ENCODE measurements at places on chromosomes 7 and 10. TPM values are rescaled to one million over a fixed set of nuclear protein-coding genes. Genes with fewer than 3 reads are reported as not detected.

- H3K4me3 ChIP-seq = peak overlapping the region; percentile 100
- H3K27me3 ChIP-seq = no peaks in the 10 kb centered on the region
- peaks cover 68% of the 10 kb centered on the region for H3K4me1 ChIP-seq
- H3K36me3 ChIP-seq = peaks cover 78% of the 10 kb centered on the region
Measured at GRCh38 chr7:142797391-142798377, 26.9 kb downstream of the PRSS2 start.

Gene CPVL
- not detected for total RNA-seq

GRCh38 chr7:5248201-5248885, 34.4 kb upstream of the SLC29A4 start:
- no peak for DNase-seq
- no peaks in the 10 kb centered on the region for H3K36me3 ChIP-seq
- H3K4me3 ChIP-seq = no peak overlapping the region
- H3K27me3 ChIP-seq = no peaks in the 10 kb centered on the region
- no peaks in the 10 kb centered on the region for H3K4me1 ChIP-seq

DNA sequence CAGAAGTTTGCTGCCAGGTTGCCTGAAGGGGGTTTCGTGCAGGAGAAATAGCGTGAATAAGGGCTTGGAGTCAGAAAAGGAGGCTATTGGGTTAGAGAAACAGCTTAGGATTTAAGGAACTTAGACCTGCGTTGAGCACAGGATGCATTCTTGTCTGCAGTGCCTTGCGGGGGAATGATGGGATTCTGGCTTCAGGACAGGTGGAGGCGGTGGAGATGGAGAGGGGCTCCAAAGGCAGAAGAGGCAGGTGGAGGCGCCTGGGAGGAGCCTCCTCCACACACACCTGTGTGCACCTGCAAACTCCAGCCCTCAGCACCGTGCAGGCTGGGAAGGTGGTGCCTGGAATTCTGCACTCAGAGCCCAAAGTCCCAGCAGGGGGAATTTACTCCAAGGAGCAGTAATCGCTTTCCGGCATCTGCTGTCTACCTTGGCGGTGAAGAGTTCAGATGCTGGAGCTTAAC, 1.8 kb downstream of the CLIP2 start:
- peaks cover 28% of the 10 kb centered on the region for H3K27me3 ChIP-seq
- DNase-seq = no peak
- H3K36me3 ChIP-seq = no peaks in the 10 kb centered on the region
- H3K4me1 ChIP-seq = peaks cover 21% of the 10 kb centered on the region
- no peak overlapping the region for H3K27ac ChIP-seq
- peak overlapping the region; percentile 1 for H3K4me3 ChIP-seq

Gene SLC18A2
- total RNA-seq = not detected

- H3K4me1 ChIP-seq = peaks cover 28% of the 10 kb centered on the region
- no peaks in the 10 kb centered on the region for H3K27me3 ChIP-seq
- peak overlapping the region; percentile 55 for H3K27ac ChIP-seq
- H3K4me3 ChIP-seq = no peak overlapping the region
- H3K36me3 ChIP-seq = peaks cover 13% of the 10 kb centered on the region
- DNase-seq = peak; percentile 29
Measured at GRCh38 chr7:24877790-24878311, 102.1 kb downstream of the OSBPL3 start.

GRCh38 chr10:68561865-68562649, 1.9 kb downstream of the TET1 start:
- peaks cover 30% of the 10 kb centered on the region for H3K4me1 ChIP-seq
- peaks cover 77% of the 10 kb centered on the region for H3K27me3 ChIP-seq
- no peak overlapping the region for H3K27ac ChIP-seq
- DNase-seq = no peak

DNA sequence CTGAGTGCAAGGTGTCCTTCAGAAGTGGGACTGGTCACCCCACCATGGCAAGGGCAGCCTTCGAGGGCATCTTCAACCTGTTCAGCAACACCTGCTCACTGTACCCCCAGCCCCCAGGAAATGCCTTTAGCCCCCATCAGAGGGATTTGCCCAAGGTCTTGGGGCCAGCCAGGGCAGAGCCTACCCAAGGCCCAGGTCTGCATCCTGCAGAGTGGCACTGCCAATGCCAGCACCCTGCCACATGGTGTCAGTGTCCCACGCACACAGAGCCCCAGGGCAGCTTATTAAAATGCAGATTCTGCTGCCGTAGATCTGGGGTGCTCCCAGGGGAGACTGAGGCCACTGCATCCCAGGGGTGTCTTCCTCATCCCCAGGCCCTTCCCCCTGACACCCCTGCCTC, 106.2 kb upstream of the KCTD7 start:
- H3K27ac ChIP-seq = no peak overlapping the region
- no peak overlapping the region for H3K4me3 ChIP-seq
- peak; percentile 17 for DNase-seq
- H3K4me1 ChIP-seq = no peaks in the 10 kb centered on the region
- no peaks in the 10 kb centered on the region for H3K27me3 ChIP-seq

Gene ADARB2
- 0.30 TPM for total RNA-seq

Gene APBB1IP
- total RNA-seq = 78.4 TPM

- no peaks in the 10 kb centered on the region for H3K36me3 ChIP-seq
- H3K27ac ChIP-seq = no peak overlapping the region
- no peak overlapping the region for H3K4me3 ChIP-seq
- H3K4me1 ChIP-seq = peaks cover 16% of the 10 kb centered on the region
- H3K27me3 ChIP-seq = peaks cover 40% of the 10 kb centered on the region
Measured at GRCh38 chr7:90239625-90240228, 5.2 kb upstream of the CFAP69 start.

Gene UCN3
- total RNA-seq = not detected

Gene MRC1
- total RNA-seq = not detected

Gene MNX1
- not detected for total RNA-seq

Gene GRM3
- total RNA-seq = not detected

- DNase-seq = peak; percentile 42
- H3K4me1 ChIP-seq = peaks cover 38% of the 10 kb centered on the region
- peak overlapping the region; percentile 97 for H3K4me3 ChIP-seq
- peaks cover 6% of the 10 kb centered on the region for H3K27me3 ChIP-seq
Measured at GRCh38 chr7:123749537-123749857, 694 bp upstream of the WASL start.

- H3K4me3 ChIP-seq = no peak overlapping the region
- H3K27ac ChIP-seq = no peak overlapping the region
- no peaks in the 10 kb centered on the region for H3K27me3 ChIP-seq
- H3K4me1 ChIP-seq = no peaks in the 10 kb centered on the region
- DNase-seq = no peak
Measured at GRCh38 chr7:3649678-3650440, 348.8 kb downstream of the SDK1 start.

Gene TMED4
- 78.3 TPM for total RNA-seq

Gene ADCY1
- 1.5 TPM for total RNA-seq

DNA sequence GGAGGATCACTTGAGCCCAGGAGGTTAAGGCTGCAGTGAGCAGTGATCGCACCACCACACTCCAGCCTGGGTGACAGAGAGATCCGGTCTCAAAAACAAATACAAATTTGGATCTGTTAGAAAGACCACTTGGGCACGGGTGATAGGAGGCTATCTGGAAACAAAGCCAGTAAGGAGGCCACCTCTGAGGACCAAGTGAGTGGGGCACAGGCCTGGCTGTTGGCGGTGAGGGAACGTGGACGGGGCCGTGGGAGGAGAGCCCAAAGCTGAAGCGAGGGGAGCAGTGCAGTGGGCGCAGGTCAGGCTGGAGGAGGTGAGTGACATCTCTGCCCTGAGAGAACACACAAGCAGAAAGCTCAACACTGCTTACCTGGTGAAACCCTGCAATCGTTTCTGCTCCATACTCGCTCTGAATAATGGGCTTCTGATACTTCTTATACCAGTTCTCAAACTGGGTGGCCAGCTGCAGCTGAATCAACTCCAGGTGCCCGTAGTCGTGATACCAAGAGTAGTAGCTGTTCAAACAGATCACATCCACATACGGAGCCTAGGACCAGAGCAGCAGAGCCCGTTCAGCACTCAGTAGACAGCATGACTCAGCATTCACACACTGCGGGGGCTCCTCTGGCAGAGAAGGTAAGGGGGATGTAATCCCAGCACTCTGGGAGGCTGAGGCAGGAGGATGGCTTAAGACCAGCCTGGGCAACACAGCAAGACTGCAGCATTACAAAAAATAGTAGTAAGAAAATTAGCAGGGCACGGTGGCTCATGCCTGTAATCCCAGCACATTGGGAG, 14.5 kb downstream of the GUSB start:
- no peak for DNase-seq
- no peak overlapping the region for H3K4me3 ChIP-seq
- H3K36me3 ChIP-seq = peaks cover 56% of the 10 kb centered on the region
- no peaks in the 10 kb centered on the region for H3K27me3 ChIP-seq
- H3K4me1 ChIP-seq = no peaks in the 10 kb centered on the region

Gene POLR1F
- total RNA-seq = 17.0 TPM

GRCh38 chr10:84329196-84329611, 815 bp downstream of the CCSER2 start:
- peak overlapping the region; percentile 99 for H3K27ac ChIP-seq
- H3K36me3 ChIP-seq = peaks cover 19% of the 10 kb centered on the region
- H3K4me3 ChIP-seq = peak overlapping the region; percentile 86
- no peaks in the 10 kb centered on the region for H3K27me3 ChIP-seq
- H3K4me1 ChIP-seq = peaks cover 41% of the 10 kb centered on the region

GRCh38 chr7:30276203-30276900, 8.0 kb upstream of the ZNRF2 start:
- H3K36me3 ChIP-seq = no peaks in the 10 kb centered on the region
- DNase-seq = peak; percentile 64
- peak overlapping the region; percentile 56 for H3K27ac ChIP-seq

GRCh38 chr7:39415091-39415787, 151.0 kb upstream of the YAE1 start:
- DNase-seq = no peak
- H3K27me3 ChIP-seq = peaks cover 43% of the 10 kb centered on the region

Gene SPDYE11
- total RNA-seq = not detected

DNA sequence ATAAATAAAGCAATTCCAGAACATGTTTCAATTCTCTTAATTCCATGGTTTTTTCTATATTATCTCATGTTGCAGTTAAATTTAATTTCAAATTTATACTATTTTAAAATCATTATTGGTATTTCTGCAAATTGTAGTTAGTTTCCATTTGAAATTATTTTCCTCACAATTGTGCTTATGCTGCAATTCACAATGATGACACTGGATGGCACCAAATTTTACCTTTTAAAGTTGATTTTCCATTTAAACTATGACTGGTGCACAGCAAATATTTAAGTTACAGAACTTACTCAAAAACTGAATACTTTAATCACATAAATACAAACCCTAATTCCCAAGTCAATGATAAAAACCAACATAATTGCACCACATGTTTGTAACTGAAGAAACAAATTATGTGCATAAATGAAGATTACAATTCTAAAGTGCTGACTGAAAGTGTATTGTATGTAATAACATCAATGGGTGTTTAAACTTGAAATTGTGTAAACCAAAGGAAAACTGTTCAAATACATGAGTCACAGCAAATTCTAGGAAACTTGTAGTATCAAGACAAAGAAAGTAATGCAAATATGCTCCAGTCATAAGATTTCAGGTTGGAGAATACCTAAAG, 75.3 kb upstream of the AASS start:
- no peaks in the 10 kb centered on the region for H3K27me3 ChIP-seq
- H3K27ac ChIP-seq = no peak overlapping the region
- H3K4me1 ChIP-seq = no peaks in the 10 kb centered on the region
- H3K4me3 ChIP-seq = no peak overlapping the region

Gene AGR2
- total RNA-seq = not detected

DNA sequence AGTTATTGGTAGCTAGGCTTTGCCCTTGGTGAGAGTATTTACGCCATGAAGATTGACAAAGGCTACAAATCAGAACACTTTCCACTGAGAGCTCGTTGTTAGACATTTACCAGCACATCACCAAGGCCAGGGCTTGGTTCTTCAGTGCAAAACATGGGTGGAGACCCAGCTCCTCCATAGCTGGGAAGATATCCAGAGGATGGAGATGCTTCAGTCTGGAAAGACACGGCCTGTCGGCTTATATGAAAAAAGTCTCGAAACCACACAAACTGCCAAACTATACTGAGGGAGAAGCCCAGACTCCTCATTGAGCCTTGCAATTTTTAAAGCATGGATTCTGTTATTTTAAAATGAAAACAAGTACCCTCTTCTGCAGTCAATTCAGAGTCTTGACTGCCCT, 83.4 kb upstream of the ANLN start:
- H3K27me3 ChIP-seq = no peaks in the 10 kb centered on the region
- no peak overlapping the region for H3K27ac ChIP-seq
- no peak for DNase-seq
- no peaks in the 10 kb centered on the region for H3K36me3 ChIP-seq
- H3K4me3 ChIP-seq = no peak overlapping the region

GRCh38 chr7:39733881-39734632, 110.7 kb downstream of the RALA start:
- H3K4me1 ChIP-seq = peaks cover 35% of the 10 kb centered on the region
- H3K27me3 ChIP-seq = no peaks in the 10 kb centered on the region
- H3K4me3 ChIP-seq = peak overlapping the region; percentile 83
- H3K27ac ChIP-seq = peak overlapping the region; percentile 98

Gene FKBP6
- not detected for total RNA-seq

Data from activated CD4-positive, alpha-beta T cell treated with anti-CD3 and anti-CD28 coated beads, Interleukin-2, amount 10 ng/mL, durations not matched to agents 7 days and 5 days (primary cell).